ENCODE measurements at places on chromosomes 2 and 18.
A peak's percentile ranks its signal among the peaks of the same experiment; 100 is the strongest.

DNA sequence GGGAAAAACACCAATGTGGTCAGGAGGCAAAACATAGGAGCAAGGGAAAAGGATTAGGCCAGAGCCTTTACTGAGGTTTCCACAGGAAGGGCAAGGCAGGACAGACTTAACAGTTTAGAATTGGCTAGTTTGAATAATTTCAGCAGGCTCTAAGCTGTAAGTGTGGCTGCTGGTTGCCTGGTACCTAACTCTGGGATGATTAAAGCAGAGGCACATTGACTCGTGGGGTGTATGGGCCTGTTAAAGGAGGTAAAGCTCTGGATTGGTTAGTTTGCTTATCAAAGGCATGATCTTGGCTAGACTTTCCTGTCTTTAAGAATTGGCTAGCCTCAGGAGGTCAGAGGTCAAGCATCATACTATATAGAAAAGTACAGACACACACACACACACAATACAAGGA lies 132.6 kb downstream of the SPAG16 start:
- DNase-seq, result no peak

- DNase-seq, result no peak
These were observed 24.7 kb downstream of the DGKD start for GRCh38 chr2:233379034-233379433.

GRCh38 chr2:1811258-1811970 lies 67.1 kb upstream of the PXDN start:
- no peak for DNase-seq

DNA sequence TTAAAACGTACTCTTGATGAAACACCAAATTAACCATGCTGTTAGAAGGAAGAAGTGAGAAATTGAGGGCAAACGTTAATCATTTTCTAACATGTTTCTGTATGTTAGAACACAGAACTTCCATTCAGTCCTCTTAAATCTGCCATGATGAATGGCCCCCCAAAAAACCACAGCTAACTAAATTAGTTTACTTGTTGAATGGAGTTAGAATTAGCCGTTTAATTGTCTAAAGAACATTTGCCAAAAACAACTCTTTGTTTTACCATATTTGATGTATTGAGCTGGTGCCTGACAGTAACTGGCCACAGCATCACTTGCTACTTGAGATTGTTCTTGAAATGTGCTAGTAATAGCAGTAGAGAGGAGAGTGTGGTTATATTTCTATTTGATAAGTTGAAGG lies 12.7 kb downstream of the CCNYL1 start:
- DNase-seq, result no peak

DNA sequence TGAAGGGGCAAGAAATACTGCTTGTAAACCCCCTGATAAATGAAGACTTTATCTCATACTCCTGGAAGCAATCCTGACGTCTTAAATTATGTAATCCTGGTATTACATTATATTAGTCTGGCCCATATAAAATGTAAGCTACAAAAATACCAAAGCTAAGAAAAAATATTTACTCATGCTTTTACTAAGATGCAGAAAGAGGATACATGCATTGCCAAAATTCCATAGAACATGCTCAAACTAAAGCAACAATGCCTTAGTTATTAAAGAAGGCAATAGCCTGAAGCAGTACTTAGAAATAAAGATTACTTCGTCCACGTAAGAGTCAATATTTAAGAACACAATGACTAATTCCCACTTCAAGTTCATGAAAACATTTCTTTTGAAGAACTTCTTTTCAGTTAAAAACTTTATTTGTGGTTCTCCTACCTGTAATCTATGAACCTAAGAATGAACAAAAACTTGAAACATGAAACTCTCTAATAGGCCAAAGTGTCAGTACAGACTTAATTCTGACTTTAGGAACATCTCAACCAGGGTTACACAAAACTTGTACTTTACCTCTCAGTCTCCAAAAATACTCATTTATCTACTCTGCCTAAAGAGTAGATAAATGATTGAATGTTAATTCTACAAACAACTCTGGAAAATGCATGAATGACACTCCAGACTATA lies 117.3 kb downstream of the THADA start:
- DNase-seq, result no peak

DNA sequence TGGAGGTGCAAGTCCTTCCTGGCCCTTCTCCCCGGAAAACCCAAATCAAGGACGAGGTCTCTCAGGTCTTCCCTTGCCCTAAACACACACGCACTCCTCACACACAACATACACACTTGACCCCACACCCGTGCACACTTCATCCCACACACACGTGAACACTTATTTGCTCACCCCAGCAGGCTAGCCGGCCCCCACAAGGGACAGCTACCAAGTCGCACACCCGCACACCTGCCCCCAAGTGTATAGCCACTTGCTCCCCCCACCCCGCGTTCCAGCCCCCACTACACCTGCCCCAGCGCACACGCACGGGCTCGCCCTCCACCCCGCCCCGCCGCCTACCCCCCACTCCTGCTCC lies 359 bp downstream of the TGFBRAP1 start:
- no peak for DNase-seq

GRCh38 chr2:143890798-143891197 lies 629.1 kb downstream of the ZEB2 start:
- no peak for DNase-seq

DNA sequence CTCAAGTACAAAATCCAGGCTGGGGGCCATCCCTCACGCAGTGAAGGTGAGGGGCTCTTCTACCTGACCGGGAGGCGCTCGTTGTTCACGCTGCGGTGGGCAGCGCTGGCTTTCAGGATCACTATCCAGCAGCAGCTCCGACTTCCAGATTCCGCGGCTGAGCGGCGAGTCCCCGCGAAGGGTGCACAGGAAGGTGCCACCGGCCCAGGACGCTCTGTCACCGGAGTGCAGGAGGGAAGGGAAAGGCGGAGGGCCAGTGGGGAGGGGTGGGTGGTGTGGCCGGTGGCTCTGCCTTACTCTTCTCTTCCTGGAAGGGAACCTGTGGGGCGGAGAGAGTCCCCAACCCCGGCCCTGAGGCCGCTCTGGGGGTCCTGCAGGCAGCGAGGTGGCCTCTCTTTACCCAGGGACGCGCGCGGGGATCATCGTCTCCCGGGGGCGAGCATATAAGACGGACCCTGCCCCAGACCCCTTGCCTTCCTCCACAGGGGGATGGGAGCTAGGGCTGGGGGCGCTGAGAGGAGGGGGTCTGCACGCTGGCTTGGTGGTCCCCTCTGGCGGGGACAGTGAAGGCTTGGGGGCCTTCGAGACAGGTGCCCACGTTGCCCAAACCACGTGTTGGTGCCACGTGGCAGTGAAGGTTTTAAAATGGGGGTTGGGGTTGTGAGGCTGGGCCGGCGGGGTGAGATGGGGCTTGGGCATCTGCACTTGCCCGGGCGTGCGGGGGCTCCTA lies 26.9 kb upstream of the HS6ST1 start:
- DNase-seq, result no peak

GRCh38 chr18:75257605-75258004 lies 47.0 kb downstream of the TSHZ1 start:
- DNase-seq, result no peak

DNA sequence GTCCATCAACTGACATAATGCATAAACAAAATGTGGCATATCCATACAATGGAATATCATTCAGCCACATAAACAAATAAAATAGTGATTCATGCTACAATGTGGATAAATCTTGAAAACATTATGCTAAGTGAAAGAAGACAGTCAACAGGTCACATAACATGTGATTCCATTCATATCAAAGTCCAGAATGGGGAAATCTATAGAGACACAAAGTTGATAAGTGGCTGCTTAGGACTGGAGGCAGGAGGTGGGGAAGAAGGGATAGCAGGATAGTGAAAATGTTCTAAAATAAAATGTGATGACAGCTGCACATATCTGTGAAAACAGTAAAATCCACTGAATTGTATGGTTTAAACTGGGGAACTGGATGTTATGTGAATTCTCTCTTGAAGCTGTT lies 18.7 kb downstream of the CFAP53 start:
- DNase-seq, result no peak

GRCh38 chr2:84452624-84453023 lies 6.5 kb downstream of the SUCLG1 start:
- no peak for DNase-seq

DNA sequence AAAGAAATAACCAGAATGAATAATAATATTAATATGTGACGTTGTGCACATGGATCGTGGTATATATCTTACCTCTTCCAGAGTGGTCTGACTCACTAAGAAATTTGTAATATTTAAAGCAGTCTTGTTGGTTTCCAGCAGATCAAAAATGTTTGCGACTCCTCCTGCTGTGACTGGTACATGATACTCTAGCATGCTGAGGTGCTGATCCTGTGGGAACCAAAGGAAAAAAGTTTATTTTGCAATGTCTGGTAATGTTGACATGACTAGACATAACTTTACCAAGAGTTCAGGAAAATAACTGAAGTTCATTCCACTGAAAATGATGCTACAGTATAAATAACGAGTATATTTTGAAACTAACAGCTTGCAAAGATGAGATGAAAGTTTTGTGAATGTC lies 124.5 kb upstream of the BARD1 start:
- DNase-seq, result no peak

DNA sequence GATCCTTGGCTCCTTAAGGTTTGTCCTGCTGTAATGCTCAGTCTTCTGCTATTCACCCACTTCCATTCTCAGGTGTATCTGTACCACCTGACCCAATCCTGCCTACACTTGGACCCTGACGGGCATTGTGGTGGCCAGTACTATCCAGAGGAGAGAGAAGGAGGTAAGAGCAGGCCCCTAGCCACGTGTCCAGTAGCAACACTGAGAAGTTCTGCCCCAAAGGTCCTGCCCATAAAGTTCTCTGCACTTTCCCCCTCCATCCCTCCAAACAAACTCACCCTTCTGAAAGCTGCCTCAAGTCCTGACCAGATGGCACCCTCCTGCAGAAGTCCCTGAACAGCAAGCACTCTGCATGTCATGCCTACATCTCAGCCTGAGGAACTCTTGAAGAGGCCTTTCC lies 18.3 kb downstream of the TTC32 start:
- DNase-seq, result no peak

DNA sequence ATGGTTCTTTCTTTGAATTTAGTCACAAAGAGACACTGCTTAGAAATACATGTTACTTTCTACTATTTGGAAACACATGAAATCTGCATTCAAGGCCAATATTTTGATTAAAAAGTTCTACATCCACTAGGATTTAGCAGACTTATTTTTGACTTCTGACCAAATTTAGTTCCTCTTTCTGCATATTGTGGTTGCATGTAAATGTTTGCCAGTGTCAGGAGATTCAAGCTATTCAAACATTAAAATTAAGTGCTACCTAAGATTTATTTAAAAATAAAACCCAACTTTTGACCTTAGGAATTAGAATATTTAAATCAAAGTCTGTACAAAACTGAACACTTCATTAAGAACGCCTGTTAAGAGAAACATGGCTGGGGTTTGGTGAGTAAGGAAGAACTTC lies 891.1 kb downstream of the CPS1 start:
- no peak for DNase-seq

- no peak for DNase-seq
These were observed 101.3 kb upstream of the ARHGAP28 start for GRCh38 chr18:6628187-6628586.

DNA sequence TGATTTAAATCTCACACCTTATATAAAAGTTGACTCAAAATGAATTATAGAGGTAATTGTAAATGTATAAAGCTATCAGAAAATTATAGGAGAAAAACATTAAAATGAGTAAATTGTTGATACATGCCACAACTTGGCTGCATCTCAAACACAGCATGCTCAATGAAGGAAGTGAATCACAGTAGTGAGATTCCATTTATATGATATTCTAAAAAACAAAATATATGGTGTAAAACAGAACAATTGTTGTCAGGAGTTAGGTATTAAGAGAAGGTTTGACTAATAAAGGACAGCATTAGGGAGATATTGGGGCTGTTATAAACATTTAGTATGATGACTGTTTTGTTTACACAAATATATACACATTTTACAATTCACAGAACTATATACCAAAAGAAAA lies 356.6 kb upstream of the CELF4 start:
- no peak for DNase-seq

- no peak for DNase-seq
These were observed 441.1 kb downstream of the PTH2R start for GRCh38 chr2:208847651-208848050.

GRCh38 chr2:231198291-231199173 lies at the start of gene ARMC9:
TSS of gene ARMC9 (plus strand) at chr2:231198631. CDS start at chr2:231206239, 7,608 bp downstream.
- DNase-seq, result peak; percentile 55

- DNase-seq, result no peak
These were observed 159.2 kb upstream of the ACAA2 start for GRCh38 chr18:49972535-49972934.

GRCh38 chr2:200422071-200422470 lies 87.8 kb downstream of the KCTD18 start:
- DNase-seq, result no peak
